Inflammatory macrophage (primary cell): ENCODE measurements at places on chromosomes 5 and 9.

- no peak for DNase-seq
Measured at GRCh38 chr5:159657298-159657697, 259.0 kb upstream of the ADRA1B start.

- no peak for DNase-seq
Measured at GRCh38 chr5:133918731-133919130, 49.7 kb downstream of the C5orf15 start.

DNA sequence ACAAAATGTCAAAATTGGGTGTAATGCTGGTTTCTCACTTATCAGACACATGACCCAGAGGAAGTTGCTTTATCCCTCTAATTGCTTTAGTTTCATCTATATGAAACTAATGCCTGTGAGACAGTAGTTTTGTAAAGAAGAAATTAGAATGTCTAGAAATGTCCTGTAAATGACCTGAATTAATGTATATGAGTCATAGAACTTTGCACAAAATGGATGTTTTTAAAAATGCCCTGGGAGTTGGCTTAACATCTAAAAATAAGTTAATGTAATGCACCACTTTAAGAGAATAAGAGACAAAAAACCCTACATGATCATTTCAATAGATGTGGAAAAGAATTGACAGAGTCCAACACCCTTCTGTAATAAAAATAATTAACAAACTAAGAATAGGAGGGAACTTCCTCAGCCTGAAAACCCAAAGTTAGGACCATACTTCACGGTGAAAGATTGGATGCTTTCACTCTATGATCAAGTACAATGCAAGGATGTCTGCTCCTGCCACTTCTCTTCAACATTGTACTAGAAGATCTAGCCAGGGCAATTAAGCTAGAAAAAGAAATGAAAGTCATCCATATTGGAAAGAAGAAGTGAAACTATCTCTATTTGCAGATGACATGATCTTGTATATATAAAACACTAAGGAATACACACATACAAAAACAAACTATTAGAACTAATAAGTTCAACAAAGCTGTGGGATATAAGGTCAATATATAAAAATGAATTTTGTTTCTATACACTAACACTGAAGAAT lies 117.9 kb downstream of the MELK start:
- peak; percentile 40 for DNase-seq

GRCh38 chr5:106185661-106186081 lies 1485.1 kb downstream of the EFNA5 start:
- no peak for DNase-seq

- DNase-seq: no peak
Measured at GRCh38 chr9:19310246-19310645, 69.8 kb downstream of the RPS6 start.

DNA sequence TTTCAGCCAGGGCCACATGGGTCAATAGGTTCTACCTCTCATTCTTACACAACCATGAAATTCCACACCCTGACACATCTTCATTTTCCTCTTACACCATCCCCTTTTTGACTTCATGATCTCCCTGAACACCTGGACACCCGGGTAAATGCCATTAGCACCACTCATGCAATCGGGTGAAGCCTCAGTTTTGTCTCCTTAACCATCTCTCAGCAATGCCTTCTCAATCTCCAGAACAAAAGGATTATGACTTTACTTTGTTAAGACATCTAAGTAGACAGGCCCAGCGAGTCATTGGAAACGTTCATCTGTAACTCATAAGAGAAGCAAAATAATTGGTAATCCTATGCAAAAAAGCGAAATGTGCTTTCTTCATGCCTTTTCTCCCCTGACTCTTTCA lies 49.9 kb downstream of the ADAMTS12 start:
- no peak for DNase-seq

DNA sequence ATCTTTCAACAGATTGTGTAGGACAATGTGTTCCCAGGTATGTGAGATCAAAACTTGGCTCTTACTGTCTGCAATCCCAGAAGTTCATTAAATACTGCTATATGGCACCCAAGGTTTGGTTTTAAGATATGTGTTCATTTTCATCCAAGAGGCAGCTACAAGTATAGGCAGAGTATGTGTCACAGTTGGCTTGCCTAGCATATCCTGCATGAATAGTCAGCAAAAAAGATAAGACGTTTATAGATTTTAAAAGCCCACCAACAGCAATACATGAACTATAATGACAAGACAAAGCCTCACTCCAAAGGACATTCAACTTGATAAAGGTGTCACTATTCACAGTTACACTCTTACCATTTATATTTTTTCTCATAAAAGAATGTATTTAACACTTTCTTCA lies 99.1 kb downstream of the BNC2 start:
- no peak for DNase-seq

- DNase-seq: no peak
Measured at GRCh38 chr5:110590187-110590586, 136.3 kb downstream of the TMEM232 start.

DNA sequence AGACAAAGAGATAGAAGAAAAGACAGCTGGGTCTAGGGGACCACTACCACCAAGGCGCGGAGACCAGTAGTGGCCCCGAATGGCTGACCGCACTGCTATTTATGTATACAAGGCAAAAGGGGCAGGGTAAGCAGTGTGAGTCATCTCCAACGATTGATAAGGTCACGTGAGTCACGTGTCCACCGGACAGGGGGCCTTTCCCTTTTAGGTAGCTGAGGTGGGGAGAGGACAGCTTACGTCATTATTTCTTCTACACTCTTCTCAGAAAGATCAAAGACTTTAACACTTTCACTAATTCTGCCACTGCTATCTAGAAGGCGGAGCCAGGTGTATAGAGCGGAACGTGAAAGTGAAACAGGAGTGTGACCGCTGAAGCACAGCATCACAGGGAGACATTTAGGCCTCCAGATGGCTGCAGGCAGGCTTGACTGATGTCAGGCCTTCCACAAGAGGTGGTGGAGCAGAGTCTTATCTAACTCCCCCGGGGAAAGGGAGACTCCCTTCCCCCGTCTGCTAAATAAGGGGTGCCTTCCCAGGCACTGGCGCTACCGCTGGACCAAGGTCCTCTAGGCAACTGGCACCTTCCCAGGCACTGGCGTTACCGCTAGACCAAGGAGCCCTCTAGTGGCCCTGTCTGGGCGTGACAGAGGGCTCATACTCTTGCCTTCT lies 6.1 kb upstream of the PRR16 start:
- peak; percentile 69 for DNase-seq

DNA sequence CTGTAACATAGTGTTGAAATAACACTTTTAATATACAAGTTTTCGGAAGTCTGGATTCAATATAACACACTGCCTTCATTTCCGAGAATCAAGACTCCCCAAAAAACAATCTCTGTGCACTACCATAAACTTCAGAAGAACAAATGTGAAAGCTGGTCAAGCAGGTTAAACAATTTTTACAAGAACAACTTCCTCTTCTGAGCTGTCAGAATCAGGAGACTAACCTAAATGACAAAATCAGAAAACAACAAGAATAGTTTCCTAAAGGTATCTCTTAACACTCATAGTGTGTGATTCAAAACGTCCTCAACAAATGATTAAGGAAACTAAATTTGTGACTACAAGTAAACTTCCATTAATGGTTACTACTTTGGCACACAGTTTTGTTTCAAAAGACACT lies 11.6 kb downstream of the C9orf72 start:
- no peak for DNase-seq

- peak; percentile 63 for DNase-seq
Measured at GRCh38 chr5:90871391-90871991, 312.9 kb downstream of the ADGRV1 start.

GRCh38 chr9:136090768-136091581 lies 4.1 kb downstream of the NACC2 start:
- DNase-seq: no peak

DNA sequence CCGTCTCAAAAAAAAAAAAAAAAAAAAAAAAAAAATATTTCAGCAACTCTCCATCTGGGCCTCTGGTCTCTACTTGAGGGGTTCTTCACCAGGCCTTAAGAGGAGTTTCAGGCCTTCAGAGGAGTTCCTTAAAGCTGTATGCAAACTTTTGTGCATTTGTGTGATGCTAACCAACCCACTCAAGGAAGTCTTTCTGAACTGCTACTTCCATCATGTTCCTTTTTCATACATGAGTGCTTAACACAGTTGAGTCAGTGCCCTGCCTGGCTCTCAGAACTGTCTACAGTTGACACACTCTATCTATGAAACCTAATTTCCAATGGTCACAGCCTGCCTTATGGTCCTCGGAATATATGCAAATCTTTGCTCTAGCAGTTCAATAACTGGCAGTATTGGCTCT lies 146.5 kb downstream of the MEF2C start:
- peak; percentile 40 for DNase-seq

GRCh38 chr9:133839822-133840329 lies 101.7 kb upstream of the SARDH start:
- peak; percentile 46 for DNase-seq

DNA sequence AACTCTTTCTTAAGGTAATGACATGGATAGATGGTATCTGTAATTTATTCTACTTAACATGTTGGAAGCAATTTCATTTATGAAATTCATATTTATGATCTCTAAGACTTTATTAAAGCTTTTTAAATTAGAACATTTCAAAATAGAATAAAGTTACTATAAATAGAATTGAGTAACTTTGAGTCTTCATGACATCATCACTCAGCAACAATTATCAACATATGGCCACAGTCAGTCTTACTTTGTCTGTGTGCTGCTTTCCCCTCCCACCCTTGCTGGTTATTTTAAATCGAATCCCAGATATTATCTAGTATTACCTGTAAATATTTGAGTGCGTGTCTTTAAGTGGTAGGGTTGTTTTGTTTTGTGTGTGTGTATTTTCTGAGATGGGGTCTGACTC lies 65.2 kb downstream of the IPO11 start:
- DNase-seq: no peak

DNA sequence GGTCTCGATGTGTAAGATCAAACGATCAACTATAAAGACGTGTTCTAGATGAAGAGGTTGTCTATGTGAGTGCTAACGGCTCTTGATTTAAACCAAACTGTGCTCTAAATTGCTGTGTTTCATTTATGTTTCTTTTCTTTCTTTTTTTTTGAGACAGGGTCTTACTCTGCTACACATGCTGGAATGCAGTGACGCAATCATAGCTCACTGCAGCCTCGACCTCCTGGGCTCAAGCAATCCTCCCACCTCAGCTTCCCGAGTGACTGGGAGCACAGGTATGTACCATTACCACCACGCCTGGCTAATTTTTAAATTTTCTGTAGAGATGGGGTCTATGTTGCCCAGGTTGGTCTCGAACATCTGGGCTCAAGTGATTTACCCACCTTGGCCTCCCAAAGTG lies 24.0 kb upstream of the RNF130 start:
- no peak for DNase-seq

DNA sequence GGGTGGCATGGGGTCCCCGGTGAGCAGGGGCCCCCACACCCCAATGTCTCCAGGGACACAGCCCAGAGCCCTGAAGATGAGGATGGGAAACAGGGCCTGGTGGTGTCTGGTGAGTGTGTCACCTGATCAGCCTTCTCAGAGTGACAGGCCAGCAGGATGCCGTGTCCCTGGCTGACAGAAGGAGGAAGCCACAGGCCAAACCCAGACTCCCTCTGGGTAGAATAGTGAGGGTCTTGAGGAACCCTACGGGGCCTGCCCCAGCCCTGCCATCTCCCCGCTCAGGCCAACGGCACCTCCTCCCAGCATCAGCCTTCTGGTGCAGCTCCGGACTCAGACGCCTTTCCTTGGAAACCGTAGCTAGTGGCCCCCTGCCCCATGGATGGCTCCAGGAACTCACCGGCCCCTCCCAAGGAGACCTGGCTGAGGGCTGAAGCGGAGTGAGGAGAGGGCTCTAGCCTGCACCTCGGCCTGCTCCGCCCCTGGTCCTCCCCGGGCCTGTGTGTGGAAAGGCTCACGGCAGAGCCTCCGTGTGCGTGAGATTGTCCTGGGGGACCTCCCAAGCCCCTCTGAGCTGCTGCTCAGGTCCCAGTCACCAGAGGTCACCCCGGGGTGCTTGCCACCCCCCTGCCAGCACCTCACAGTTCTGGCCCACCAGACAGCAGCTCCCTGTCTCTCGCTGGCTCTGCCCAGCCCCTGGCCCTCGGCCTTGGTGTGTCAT lies 6.0 kb downstream of the RALGDS start:
- peak; percentile 65 for DNase-seq

DNA sequence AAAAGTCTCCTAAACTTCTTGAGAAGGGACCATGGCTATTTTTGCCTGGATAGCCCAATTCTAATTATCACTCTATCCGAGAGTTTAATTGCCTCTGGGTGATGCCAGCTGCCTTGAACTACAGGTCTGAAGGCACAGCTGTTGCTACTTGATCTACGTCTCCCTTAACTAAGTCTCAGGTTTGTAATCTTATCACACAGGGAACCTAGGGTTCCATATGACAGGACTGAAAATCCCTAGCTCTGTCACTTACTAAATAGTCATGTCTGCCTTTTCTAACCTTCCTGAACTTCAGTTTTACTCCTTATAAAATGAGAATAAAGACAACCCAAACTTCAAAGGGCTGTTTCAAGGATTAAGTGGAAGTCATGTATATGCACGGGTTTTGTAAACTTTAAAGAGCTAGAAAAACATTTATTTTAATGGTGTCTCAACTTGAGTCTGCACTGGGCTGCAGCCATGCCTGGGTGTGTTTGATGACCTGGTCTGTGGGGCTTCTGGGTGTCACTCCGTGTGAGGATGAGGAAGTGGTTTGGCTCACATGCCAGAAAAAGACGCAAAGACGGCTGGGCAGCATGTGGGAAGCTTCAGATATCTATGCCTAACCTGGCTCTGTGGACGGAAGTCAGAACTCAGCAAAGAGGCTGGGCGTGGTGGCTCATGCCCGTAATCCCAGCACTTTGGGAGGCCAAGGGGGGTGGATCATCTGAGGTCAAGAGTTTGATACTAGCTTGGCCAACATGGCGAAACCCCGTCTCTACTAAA lies 129.3 kb upstream of the SLC44A1 start:
- DNase-seq: peak; percentile 91

- DNase-seq: no peak
Measured at GRCh38 chr5:180723936-180724335, 15.9 kb downstream of the OR2Y1 start.

GRCh38 chr5:168947212-168947868 lies 353.6 kb downstream of the SLIT3 start:
- DNase-seq: peak; percentile 28

- no peak for DNase-seq
Measured at GRCh38 chr5:12277504-12278192, 373.4 kb upstream of the CTNND2 start.
